ENCODE measurements at places on chromosomes 1 and 21. TPM values are rescaled to one million over a fixed set of nuclear protein-coding genes. Genes with fewer than 3 reads are reported as not detected.

The DPT gene
- total RNA-seq = not detected

The ASTN1 gene
- total RNA-seq = not detected

GRCh38 chr1:54922921-54923421 is 36.0 kb upstream of the DHCR24 start:
- H3K27me3 ChIP-seq = no peaks in the 10 kb centered on the region
- no peak overlapping the region for H3K4me3 ChIP-seq
- H3K4me1 ChIP-seq = no peaks in the 10 kb centered on the region
- no peak overlapping the region for H3K27ac ChIP-seq
- no peaks in the 10 kb centered on the region for H3K36me3 ChIP-seq
- DNase-seq = no peak

- DNase-seq = no peak
- H3K4me1 ChIP-seq = peaks cover 8% of the 10 kb centered on the region
- no peak overlapping the region for H3K27ac ChIP-seq
- H3K36me3 ChIP-seq = no peaks in the 10 kb centered on the region
- no peak overlapping the region for H3K4me3 ChIP-seq
These were observed 35.8 kb downstream of the LDLRAD1 start for GRCh38 chr1:53982034-53982762.

DNA sequence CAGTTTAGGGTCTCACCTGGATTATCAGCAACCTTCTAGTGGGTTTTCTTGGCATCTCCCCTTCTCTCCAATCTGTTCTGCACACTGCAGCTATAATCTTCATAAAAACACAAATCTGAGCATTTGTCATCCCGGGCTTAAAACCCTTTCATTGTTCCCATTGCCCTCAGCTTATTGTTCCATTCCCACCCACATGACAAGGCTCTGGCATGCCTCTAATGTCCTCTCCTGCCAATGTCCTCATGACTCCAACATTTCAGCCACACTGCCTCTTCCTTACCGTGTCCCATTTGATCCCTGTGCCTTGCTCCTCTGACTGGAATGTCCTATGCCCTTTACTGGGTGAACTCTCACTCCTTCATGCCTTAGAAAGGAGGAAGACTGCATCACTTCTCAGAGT is 7.5 kb upstream of the DPH2 start:
- no peaks in the 10 kb centered on the region for H3K4me1 ChIP-seq
- no peak overlapping the region for H3K4me3 ChIP-seq
- no peak overlapping the region for H3K27ac ChIP-seq
- no peak for DNase-seq

- no peaks in the 10 kb centered on the region for H3K36me3 ChIP-seq
- no peak overlapping the region for H3K27ac ChIP-seq
- no peaks in the 10 kb centered on the region for H3K27me3 ChIP-seq
- H3K4me3 ChIP-seq = no peak overlapping the region
These were observed 308.2 kb downstream of the BRINP3 start for GRCh38 chr1:190169311-190170067.

- H3K36me3 ChIP-seq = peaks cover 19% of the 10 kb centered on the region
- no peak for DNase-seq
- no peak overlapping the region for H3K4me3 ChIP-seq
- H3K27ac ChIP-seq = no peak overlapping the region
These were observed 25.1 kb upstream of the ASPM start for GRCh38 chr1:197171531-197171930.

DNA sequence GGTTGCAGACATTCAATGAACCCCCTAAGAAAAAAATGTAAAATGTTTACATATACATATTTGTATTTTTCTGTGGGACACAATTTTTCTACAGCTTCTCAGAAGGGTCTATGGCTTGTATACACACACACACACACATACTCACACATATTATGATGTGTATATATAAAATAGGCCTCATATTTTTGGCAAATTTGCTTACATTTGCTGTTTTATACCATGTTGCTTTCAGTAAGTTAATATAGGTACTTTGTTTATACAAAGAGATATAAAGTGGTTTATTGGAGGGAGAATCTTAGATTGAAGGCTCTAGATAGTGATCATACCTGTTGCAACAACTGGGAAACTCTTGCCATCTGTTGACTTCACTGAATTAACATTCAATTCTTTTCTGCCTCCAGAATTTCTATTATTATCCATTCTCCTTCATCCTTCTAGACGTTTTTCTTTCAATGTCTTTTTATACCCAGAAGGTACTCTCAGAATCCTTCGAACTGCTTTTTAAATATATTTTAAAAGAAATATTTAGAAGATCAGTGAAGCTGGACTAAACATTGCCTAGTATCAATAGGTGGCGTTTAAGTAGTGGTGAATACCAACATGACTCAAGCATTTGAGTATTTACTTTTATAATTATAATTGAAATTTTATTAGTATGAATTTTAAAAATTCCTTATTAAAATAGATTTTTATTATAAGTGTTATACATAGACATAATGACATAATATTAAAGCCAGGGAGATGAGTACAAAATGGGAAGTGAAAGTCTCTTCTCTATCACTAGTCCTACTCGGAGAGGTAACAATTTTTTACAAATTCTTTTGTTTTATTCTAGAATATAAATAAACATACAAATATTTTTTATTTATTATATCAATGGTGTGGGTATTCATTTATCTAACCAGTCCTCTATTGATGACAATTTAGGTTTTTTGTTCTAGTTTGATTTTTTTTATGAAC is 10.2 kb downstream of the CD55 start:
- H3K36me3 ChIP-seq = peaks cover 49% of the 10 kb centered on the region
- H3K27ac ChIP-seq = no peak overlapping the region
- H3K27me3 ChIP-seq = no peaks in the 10 kb centered on the region
- DNase-seq = no peak
- H3K4me3 ChIP-seq = no peak overlapping the region

- peak overlapping the region; percentile 52 for H3K27ac ChIP-seq
- no peaks in the 10 kb centered on the region for H3K36me3 ChIP-seq
- H3K4me3 ChIP-seq = peak overlapping the region; percentile 92
- peaks cover 30% of the 10 kb centered on the region for H3K4me1 ChIP-seq
These were observed 1.1 kb downstream of the GFI1 start for GRCh38 chr1:92485381-92486250.
